Central memory CD4-positive, alpha-beta T cell (primary cell): ENCODE measurements at places on chromosomes 5 and 9.

DNA sequence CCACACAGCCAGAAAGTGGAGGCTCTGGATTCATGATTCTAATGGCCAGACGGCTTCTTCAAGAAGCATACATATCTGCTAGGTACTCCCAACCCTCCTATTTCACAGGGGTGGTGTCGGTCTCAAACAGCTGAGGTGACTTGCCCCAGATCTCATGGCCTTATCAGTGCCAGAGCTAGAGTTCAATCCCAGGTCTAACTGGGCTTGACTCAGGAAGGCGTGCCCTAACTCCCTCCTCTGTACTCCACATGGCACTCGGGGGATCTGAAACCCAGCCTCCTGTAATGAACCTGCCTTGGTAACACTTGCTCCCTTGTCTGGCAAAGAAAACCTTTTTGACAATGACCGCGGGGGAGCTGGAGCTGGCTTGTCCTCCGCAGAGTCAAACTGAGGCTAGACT lies 2.1 kb downstream of the QRFP start:
- no peak for DNase-seq

GRCh38 chr9:70407081-70407503 lies 7.4 kb downstream of the KLF9 start:
- no peak for DNase-seq

DNA sequence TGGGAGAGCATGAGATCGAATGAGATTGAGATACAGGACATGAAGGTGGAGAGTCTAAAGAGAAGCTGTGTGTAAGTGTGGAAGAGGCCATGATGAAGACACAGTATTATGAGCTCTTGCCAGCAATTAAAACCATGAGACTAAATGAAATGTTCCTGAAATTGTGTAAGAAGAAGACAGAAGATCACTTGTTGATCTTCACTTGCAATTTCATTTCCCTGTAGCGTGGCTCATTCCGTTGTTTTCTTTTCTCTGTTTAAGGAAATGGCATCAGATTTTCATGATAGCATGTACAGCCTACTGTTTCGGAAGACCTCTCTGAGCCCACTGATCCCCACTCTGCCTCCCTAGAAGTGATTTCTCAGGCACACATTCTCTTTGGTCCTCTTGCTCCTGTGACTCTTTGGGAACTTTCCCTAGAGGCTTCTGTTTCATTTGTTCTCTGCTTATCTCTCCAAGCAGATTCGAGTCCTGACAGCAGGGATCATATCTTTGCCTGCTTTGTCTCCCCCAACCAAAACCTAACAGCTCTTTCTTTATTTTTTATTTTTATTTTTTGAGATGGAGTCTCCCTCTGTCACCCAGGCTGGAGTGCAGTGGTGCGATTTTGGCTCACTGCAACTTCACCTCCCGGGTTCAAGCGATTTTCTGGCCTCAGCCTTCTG lies 16.8 kb downstream of the PIP5K1B start:
- DNase-seq, result no peak

GRCh38 chr5:77638763-77639671 lies 504 bp upstream of the OTP start:
- DNase-seq, result no peak

- no peak for DNase-seq
These were observed 74.3 kb upstream of the STXBP1 start for GRCh38 chr9:127537792-127538191.

DNA sequence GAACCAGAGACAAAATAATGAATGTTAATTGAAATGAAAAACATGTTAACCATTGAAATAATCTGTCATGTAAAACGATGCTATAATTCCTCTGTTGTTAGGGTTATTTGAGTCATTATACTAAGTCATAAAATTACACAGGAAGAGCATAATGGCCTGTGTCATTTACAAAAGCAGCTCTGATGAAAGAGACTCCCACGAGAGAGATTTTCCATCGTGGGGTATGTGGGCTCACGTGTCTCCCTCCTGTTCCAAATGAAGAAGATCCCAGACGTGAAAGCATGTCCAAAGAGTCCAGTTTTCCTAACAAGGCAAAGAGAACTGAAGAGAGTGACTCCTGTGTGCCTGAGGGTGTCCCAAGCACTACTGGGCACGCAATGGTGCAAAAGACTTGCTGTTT lies 379.8 kb downstream of the SPOCK1 start:
- DNase-seq, result no peak

- DNase-seq, result no peak
These were observed 74.8 kb upstream of the ZNF622 start for GRCh38 chr5:16540421-16540820.

DNA sequence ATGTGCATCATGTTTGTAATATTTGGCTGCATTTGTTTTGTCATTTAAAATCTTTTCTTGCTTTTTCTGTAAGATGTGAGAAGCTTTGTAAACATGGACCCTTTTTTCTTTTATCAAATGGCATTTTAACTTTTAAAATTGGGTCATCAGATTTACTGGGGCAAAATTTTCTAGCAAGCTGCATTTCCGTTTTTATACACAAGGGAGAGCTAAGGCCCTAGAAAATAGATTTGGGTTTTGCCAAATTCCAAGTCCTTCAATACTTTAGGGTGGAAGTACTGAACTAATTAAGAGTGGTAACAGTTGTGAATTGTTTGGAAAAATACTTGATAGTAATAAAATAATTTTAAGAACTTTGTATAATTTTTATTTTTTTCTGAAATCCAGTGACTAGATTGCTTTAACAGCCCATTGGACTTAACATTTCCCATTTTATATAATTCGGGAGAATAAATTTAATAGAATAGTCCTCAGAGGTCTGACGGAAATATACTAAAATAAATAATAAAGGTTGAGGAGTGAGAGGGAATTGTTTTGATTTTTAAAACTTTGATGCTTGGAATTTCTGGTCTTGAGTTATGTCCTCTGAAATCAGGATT lies 117.4 kb downstream of the SMARCA2 start:
- DNase-seq, result no peak

DNA sequence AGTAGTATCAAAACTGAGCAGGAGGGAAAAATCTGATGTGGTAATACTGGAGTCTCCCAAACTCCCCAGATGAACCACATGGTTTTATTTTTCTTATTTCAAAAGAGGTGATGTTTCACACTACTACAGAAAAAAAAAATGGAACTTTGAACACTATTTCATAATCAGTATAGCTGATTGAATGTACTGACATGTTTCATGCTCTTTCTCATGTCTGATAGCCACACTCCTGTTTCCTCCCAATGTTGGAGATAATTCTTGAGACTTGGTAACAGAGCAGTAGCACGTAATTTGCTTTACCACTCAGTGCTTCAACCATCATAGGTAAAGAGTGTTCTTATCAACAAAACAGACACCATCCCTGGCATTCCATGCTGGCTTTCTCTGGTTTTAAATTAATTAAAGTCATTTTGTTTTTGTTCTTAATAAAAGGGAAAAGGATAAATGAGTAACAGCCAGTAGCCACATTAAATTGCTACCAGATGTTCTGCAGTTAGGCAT lies 85.2 kb downstream of the MUSK start:
- DNase-seq, result no peak

GRCh38 chr9:32716425-32716824 lies 66.9 kb upstream of the TMEM215 start:
- DNase-seq, result no peak

- DNase-seq, result no peak
These were observed 587.0 kb upstream of the GRAMD2B start for GRCh38 chr5:125836256-125836655.

GRCh38 chr9:134629061-134629585 lies 12.5 kb upstream of the COL5A1 start:
- no peak for DNase-seq

DNA sequence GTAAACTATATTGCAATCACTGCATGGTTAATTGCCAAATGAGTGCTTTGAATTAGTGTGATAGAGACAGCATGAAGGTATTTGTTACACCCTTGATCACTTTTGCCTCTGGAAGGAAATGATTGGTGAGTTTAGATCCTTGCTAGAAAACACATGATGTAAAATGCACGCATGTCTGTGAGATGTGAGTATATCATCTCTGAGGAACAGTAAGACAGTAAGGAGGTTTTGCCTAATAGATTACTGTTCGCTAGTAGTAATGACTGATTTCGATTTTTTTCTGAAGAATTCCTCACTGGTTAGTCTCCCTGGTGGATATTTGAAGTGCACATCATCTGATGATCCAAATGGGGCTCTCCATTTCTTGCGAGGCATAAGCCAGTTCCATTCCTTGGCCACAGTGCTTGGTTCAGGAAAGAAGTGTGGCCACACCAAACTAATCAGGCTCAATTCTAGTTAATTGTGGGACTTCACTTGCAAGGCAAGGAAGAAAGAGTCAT lies 156.4 kb upstream of the ADRA1B start:
- DNase-seq, result no peak

- no peak for DNase-seq
These were observed 1.1 kb downstream of the CNOT6 start for GRCh38 chr5:180495292-180495691.

- DNase-seq, result no peak
These were observed 21.4 kb upstream of the PITX1 start for GRCh38 chr5:135055396-135055795.
